H9 (cell line): ENCODE measurements at places on chromosomes 7 and 10.

DNA sequence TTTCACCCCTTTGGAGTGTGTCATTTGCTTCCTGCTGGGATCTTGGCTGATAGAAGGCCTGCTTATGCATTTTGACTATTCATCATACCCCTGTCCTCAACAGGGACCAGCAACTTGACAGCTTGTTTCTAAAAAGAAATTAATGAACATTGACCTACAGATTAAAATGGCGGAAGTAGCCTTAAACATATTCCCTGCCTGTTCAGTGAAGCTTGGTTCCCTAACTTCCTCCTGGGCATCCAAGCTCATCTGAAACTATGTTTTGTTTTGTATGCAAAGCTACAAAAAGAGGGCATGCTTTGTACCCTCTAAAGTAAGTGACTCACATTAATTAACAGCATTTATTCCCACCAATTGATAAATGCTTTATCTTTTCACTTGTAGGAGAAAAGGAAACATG is 26.8 kb upstream of the CDK14 start:
- DNase-seq: no peak

DNA sequence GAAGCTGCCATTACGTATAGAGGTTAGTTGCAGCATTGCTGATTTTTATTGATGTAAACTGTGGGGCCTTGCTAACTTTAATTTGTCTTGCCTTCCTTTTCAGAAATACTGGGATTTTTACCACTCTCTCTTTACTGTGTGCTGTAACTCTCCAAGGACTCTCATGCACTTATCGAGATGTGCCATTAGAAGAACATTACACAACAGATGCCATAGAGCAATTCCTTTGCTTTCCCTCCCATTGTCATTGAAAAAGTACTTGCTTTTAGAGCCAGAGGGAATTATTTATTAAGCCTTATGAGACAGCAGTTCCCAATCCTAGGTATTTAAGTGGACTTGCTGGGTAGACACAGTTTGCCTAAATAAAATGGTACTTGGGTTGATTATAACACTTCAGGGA is 51.7 kb downstream of the ASB4 start:
- DNase-seq: no peak

- no peak for DNase-seq
These were observed 197.0 kb downstream of the STK31 start for GRCh38 chr7:23907012-23907411.

DNA sequence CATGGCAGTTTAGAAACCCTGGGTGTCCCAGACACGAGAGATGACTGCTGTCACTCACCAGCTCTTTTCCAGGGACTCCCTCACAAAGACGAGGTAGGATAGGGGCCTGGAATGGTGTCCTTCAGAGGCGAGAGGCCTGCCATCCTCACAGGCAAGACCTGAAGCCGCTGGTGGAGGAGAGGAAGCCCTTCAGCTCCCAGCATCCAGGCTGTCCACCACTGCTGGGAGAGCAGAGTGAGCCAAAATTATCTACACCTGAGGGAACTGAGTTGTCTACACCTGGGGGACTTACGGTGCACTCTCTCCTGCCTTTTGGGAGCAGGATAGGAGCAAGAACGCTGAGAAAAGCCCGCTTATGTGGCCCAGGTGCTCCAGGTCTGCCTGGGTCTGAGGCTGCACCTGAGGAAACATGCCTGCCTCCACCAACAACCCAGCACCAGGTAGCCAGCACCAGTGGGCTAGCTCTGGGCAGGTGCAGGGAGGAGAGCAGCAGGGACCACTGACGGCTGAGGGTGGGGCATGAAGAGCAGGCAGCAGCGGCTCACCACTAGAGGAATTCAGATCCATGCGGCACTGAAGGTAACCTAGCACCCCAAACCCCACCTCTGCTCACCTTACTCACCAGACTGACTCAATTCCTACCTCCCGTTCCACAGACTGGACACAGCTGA is 357.2 kb downstream of the SH2D4B start:
- DNase-seq: peak; percentile 67

DNA sequence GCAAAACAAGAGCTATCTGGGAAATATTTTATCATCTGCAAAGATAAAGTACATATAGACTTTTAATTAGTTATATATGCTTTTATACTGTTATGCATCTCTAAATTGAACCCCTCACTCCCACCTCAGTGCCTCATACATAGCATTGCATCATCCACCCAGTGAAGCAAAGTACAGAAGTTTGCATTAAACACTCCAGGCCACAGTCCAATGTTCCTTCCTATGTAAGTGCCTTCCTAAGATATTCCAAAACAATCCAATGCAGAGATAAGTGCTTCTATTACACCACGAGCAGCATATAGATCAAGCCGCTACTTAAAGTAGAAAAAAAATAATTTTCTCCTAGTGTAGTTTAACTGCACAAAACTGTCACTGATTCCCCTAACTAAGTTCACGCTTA is 3.4 kb downstream of the CPXM2 start:
- DNase-seq: no peak

GRCh38 chr10:77556990-77557601 is 80.5 kb downstream of the KCNMA1 start:
- no peak for DNase-seq

GRCh38 chr7:85412912-85413311 is 226.1 kb upstream of the SEMA3D start:
- DNase-seq: no peak

GRCh38 chr10:103125323-103126267 is 67.5 kb downstream of the NT5C2 start:
- no peak for DNase-seq

DNA sequence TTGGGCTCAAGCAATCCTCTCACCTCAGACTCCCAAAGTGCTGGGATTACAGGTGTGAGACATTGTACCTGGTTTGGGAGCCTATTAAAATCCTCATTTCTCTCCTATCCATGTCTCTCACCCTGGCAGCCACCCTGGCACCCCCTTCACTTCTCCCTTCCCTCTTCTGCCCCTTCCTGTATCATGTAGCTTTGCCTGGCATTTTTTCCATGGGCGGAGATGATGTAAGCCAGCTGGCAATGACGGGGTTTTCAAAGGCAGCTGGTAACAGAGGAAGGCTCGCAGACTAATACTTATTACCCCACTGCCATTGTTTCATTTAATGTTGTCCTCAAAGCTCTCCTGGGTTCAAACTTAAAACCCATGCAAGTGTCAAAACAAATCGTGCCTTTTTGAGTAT is 61.9 kb downstream of the RGS10 start:
- DNase-seq: no peak

DNA sequence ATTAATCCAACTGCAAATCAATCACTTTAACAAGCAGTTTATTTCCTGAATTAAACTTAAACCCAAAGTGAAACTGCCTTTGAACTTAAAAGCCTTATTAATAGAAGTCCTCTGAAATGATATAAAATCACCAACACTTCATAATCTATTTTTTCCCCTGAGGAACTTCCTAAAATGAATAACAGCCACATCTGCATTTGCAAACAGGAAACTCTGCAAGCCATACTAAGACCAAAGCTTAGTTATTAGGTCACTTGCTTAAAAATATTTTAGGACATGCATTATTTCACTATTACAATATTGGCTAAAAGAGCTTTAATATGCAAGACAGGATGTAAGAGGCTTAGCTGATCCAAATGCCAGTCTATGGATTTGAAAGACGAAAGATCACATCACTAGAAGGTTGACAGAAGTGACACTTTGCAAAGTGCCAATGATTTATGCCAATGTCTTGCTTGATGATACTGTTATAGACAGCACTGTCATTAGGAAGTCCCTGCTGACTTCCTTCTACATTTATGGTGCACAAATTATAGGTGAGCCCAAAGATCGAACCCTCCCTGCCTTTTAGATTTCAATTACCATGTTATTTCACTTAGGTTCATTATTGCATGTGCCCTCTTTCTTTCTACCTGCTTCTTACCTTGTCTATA is 99.9 kb upstream of the SKAP2 start:
- DNase-seq: no peak

DNA sequence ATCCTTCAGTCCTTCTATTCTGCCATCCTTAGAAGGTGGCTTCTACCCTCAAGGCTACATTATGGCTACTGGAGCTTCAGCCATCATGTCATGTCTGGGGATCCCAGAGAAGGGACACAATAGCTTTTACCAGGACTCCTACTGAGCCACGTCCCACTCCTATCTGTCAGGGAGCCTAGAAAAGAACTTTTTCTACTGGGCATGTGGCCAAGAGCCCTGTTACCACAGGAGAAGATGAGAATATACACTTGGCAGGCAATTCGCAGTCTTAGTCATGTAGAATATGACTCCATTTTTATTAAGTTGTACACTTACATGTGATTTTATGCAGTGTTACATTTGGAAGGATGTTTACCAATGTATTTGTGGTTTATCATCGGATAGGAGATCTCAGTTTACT is 64.6 kb upstream of the KCNMA1 start:
- DNase-seq: no peak

- no peak for DNase-seq
These were observed 438.0 kb downstream of the ETV1 start for GRCh38 chr7:13551503-13551902.

- no peak for DNase-seq
These were observed 102.2 kb downstream of the SNX10 start for GRCh38 chr7:26393818-26394217.

GRCh38 chr10:4813023-4813422 is 13.0 kb upstream of the AKR1E2 start:
- no peak for DNase-seq

GRCh38 chr10:77325233-77325537 is 312.4 kb downstream of the KCNMA1 start:
- no peak for DNase-seq

DNA sequence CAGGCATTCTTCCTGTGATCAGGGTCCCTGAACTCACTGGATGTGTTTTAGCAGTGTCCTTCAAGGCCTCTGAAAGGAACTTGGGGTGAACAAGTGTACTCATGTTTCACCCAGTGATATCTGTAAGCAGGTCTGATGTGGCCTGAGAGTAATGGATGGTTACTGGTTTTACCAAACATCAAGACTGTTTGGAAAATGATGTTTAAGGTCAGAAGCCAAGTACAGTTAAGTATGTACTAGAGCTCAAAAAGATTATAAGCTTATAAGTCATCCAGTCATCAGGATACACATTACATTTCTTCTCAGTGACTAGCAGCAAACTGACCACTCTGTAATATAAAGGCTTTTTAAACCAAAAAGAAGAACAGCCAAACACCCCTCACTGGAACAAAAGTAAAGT is 79.8 kb upstream of the PTN start:
- no peak for DNase-seq

- no peak for DNase-seq
These were observed 13.9 kb upstream of the TBATA start for GRCh38 chr10:70799124-70799523.

- DNase-seq: no peak
These were observed 97.4 kb downstream of the CPED1 start for GRCh38 chr7:121085922-121086321.

DNA sequence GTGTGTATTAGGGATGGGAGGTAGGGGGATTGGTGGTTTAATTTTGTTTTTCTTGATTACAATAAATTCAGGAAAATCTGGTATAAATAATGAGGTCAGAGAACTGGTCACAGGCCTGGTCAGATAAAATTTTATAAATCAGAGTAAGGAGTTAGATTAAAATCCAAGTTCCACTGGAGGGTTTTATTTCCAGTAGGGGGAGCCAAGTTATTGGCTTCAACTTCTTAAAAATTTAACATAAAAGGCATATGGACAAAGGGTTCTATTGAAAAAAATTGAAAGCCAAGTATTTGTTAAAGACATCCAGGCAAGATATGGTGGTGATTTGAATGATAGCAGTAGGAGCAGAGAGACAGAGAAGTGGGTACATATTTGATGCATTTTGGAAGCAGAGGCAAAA is 763.3 kb downstream of the SORCS1 start:
- DNase-seq: no peak

DNA sequence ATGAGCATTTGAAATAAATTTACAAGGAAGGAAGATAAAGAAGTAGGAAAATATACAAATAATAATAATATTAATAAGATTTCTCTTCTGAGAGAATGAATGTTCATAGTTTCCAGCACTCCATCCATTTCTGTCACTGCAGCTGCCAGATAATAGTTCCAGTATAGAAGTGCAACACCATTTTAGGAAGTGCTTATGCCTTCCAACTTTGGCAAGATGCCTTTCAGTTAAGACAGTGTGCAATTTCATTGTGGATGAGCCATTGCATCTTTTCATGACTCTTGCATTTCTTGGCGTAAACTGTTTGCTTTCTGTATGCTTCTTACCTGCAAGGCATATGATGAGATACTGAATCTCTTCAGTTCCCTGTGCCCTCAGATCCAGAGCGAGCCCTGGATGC is 185.0 kb downstream of the PDE1C start:
- DNase-seq: no peak

DNA sequence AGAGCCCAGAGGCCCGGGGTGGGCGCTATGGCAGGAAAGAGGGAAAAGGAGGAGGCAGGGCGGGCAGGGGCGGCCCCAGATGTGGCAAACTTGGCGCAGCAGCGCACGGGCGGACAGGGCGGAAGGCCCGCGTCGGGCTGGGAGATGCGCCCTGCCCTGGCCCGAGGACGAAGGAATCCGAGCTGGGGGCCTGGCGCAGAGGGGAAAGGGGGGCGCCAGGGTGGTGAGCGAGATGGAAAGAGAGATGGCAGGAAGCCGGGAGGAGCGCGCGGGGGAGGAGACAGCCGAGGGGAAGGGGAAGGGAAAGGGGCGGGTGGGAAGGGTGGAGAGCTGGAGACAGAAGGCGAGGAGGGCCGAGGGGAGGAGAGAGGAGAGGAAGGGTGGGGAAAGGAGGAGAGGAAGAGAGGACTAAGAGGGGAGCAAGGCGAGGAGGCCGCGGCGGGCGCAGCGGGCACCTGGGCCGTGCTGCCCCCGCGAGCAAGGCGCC is at the start of gene MARVELD1:
Gene MARVELD1, plus strand, starts transcription at position 392 of the 487 bp plus-strand sequence. CDS start 147 bp downstream, outside the sequence.
- peak; percentile 88 for DNase-seq

- no peak for DNase-seq
These were observed 33.7 kb downstream of the SCRN1 start for GRCh38 chr7:29955799-29956486.

DNA sequence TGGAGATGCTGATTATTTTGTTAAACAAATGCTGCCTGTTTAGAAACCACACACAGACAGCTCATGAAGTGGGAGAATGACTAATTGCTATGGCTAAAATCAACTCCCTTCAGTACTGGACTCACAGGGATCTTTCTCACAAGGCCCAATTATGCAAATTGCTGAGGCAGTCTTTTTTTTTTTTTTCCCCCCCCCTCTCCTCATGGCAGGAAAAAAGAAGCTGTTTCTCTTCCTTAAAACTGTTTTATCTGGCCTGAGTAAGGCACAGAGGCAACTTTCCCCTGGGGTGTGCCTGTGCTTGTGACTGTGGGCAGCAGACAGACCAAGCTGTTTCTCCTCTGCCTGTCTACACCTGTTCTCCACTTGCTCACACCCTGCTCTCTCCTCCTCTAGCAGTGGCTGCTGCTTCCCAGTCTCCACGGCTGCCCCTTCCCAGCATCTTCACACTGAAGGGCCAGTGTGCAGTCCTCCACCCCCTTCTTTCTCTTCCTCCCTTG is 65.4 kb upstream of the STEAP1B start:
- DNase-seq: no peak

GRCh38 chr10:81026591-81026990 is 488.9 kb downstream of the SH2D4B start:
- DNase-seq: no peak
